ENCODE measurements at places on chromosomes 4 and X.
A peak's percentile ranks its signal among the peaks of the same experiment; 100 is the strongest.

- DNase-seq, result no peak
Observed at GRCh38 chrX:137040113-137040794, 6.5 kb upstream of the GPR101 start.

GRCh38 chr4:68348577-68348976 is 1.3 kb downstream of the YTHDC1 start:
- peak; percentile 12 for DNase-seq

DNA sequence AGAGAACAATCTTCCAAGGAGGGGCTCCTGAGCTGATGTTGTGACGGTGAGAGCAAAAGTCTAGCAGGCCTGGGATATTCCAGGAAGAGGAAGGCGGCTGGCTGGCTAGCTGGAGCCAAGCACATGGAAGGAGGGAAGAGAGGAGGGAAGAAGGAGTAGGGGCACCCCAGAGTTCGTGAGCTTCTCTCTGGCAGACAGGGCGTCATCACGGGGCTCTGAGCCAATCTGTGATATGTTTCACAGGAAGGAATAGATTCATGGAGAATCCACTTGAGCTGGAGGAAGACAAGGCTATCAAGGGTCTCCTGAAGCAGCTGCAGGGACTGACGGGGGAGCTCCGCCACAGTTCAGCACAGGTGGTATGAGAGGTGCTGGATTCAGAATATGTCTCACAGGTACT is 73.6 kb downstream of the DHRSX start:
- no peak for DNase-seq

DNA sequence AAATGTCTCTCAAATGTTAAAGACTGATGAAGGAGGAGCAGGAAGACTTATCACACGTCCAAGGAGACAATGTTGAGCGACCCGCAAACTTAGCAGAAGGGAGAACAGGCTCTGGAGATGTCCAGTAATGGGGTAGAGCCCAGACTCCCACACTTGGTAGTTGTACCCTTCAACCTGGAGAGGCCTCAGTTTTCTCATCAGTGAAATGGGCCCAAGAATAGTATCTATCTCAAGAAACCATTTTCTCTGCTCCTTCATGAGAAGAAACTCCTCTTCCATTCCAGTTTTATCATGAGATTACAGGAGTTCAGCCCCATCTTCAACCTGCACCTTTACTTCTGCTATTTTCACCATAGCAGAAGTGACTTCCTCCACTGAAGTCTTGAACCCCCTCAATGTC is 169.9 kb downstream of the DHRSX start:
- DNase-seq, result no peak

GRCh38 chr4:88765729-88766128 is 68.1 kb upstream of the NAP1L5 start:
- peak; percentile 52 for DNase-seq

Data from umbilical cord (tissue), 2 donors.